HuH-7.5 (cell line): ENCODE measurements at places on chromosomes 1 and 21.

DNA sequence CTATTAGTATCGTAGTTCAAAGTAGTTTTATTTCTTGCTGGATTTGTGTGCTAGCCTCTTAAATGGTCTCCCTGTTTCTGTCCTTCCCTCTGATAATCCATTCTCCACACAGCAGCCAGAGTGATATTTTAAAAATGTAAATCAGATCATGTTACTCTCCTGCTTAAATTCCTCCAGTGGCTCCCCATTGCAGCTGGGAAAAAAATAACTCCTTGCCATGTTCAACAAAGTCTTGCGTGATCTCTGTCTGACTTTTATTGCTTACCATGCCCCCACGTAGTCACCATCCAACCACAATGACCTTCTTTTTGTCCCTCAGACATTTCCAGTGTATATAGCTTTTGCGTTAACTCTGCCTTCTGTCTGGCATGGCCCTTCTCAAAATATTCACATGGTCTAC, 178.8 kb downstream of the FGGY start:
- no peak for DNase-seq

DNA sequence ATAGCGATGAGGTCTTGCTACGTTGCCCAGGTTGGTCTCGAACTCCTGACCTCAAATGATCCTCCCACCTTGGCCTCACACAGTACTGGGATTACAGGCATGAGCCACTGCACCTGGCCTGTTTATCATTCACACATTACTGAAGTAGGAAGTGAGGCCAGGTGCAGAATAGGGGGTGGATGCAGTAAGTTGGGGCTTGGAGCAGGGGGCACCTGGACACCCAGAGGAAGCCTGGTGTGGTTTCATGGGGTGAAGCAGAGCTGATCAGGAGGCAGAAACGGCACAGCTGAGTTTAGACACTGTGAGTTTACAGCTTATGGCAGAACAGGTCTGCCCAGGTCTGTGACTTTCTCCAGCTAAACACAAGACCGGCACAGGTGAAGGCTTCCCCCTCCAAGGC, 4.9 kb downstream of the CDA start:
- no peak for DNase-seq

- DNase-seq: no peak
Observed at GRCh38 chr1:43566382-43567044, 35.8 kb downstream of the PTPRF start.

- DNase-seq: no peak
Observed at GRCh38 chr21:36861595-36862323, 104.7 kb downstream of the HLCS start.

DNA sequence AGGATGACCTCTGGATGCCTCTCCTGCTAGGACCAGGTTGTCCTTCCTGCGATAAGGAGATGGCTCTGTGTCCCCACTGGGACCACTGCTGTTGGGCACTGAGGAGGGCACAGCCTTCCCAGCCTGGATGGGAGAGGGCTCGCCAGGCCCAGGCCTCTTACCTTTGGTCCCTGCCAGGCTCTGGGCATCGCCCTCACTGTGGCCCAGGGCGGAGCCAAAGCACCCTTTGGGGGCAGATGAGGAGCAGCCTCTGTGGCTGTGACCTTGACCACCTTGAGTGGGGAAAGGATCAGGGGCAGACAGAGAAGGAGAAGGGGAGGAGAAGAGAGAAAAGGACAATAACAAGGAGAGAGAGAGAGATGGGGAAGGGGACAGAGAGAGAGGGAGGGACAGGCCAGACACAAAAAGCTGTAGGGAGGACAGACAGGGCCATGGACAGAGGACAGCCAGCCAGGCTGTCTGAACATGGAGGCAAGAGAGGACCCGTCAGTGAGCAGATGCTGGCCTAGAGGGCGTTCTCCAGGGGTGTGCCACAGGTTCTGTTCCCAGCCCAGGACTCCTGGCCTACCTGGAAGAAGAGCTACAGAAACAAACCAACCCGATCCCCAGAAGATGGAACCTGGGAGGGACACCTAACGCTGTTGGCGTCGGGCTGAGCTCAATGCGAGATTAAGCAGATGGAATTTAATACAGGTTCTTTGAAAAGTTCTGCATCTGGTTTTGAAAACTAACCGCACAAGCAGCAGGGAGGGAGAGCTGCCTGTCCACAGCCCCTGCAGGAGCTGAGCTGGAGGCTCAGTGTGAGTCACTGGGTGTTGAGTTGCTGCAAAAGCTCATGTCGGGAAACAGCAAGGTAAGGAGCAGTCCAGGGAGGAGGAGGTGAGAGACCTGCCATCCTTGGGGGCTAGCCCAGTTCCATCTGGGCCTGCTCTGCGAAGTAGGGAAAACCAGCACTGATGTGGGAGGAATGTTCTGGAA, 262.1 kb downstream of the PTPRU start:
- DNase-seq: no peak
